ENCODE measurements at places on chromosomes 7 and 10.

- no peak for DNase-seq
Observed at GRCh38 chr7:106023369-106024322, 60.6 kb downstream of the CDHR3 start.

DNA sequence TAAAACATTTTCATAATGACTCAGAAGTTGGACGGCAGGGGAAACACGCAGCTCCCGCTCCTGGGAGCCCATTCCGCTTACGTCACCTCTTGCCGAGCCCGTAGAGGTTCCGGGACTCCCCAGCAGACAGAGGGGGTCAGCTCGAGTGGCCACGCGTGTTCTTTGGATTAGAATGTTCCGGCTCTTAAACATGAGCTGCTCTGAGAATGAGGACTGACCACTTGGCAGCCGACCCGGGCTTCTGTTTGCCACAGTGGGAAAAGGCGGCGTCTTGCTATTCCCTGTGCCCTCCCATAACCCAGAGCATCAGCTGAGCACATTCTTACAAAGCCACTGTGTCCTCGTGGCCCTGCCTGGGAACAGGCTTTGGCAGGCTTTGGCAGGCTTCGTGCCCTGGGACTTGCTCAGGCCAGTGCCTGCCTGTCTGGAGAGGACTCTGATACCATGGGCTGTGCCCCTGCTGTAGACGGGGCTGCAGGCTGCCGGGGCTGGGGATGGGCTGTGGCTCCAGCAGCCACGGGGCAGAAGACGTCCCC is 40.1 kb downstream of the PFKP start:
- peak; percentile 70 for DNase-seq

DNA sequence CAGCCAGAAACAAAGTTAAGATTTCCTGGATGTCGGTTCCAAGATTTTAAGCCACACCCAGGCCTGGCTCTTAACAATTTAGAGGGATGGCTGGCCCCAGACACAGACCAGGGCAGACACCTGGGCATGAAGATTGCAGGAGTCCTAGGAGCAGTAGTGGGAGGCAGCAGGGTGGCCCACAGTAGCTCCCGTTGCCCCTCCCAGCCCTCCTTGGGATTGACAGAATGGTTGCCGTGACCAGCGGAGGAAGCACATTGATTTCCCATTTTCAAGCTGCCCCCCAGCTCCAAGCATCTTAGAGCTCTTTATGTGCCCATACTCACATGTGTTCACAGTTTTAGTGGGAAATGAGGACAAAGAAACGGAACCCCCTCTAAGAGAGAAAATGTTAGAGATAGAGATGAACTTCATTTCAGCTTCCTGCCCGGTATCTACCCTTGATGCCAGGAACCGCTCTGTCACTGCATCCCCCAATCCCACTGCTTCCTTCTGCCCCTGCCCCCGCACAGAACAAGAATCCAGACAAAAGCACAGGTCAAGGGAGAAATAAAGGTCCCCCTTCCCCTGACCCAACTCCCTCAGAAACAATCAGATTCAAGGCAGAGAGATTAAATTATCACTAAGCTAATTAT is 101.1 kb downstream of the PLXNA4 start:
- DNase-seq: no peak

GRCh38 chr10:109114579-109114978 is 808.7 kb downstream of the XPNPEP1 start:
- no peak for DNase-seq

GRCh38 chr10:42615419-42615818 is 23.0 kb downstream of the ZNF33B start:
- DNase-seq: no peak

- no peak for DNase-seq
Observed at GRCh38 chr7:522071-522950, 2.7 kb upstream of the PDGFA start.

DNA sequence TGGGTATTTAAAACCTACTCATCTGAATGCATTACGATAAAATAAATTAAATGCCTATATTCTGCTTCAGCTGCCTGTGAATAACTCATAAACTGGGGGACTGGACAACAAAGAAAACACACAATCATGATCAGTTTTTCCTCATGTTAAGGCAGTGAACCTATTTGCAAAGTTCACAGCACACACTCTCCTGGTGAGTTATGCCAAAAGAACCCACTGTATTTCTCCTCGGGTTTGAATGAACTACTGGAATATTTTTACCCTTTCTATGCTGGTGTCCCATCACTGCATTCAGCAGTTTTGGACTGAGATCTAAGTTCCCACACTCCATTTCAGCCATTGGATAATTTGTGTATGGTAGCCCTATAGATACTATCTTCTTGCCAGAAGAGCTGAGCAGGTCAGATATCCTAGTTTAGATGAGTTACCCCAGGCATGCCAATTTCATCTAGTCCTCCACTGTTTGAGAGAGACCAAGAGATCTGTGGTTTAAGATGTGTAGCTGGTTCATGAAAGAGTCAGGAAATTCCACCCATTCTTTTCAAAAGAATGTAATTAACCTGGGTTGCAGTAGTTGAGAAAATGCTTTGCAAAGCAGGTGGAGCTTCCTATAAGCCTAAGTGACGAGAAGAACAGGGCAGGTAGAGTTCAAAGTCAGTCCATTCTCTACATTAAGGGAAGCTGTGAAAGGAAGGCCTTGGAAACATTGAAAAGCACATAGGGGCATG is 101.7 kb downstream of the PLXDC2 start:
- DNase-seq: no peak

GRCh38 chr10:55509168-55509567 is 708.1 kb upstream of the PCDH15 start:
- no peak for DNase-seq

- DNase-seq: no peak
Observed at GRCh38 chr7:155285833-155286232, 11.8 kb upstream of the INSIG1 start.

- no peak for DNase-seq
Observed at GRCh38 chr7:37039131-37039749, 314.9 kb upstream of the AOAH start.

DNA sequence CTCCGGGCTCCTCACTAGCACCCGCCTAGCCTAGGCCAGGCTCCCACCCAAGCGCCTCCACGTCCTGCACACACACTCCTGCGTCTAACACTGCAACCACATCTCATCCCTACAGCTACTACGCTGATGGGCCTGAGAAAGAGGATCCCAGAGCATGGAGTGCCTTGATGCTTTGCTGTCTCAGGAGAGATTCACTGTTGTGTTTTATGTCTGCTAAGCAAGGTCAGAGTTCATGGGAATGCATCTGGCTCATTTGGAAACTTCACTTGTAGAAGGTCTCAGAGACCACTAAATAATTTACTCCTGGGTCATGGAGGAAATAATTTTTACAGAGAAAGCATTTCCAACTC is 88.7 kb downstream of the SLIT1 start:
- DNase-seq: no peak

GRCh38 chr10:124092250-124092859 is 1.0 kb downstream of the CHST15 start:
- peak; percentile 13 for DNase-seq

DNA sequence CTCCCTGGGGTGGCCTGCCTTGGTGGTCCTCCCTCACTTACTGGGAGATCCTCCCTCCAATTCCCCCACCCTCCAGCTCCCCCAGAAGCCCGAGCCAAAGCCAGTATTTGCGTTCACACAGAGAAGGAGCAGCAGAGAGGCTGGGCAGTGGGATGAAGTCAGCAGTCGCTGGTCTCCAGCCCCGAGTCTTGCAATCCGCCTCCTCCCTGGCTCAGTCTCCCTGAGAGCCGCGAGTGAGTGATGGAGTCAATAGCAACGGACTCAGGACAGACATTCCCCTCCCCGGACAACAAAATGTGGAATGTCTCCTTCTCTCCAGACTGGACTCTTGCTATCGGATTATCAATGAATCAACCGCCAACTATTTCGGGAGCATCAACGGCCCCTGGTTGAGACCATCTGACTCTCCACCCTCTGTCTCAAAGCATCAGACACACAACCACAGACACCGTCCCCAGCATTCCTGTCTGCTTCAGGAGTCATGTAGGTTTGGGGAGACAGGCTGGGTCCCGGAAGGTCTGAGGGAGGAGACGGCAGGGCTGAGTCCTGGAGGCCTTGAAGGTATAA is 178.4 kb downstream of the SH3PXD2A start:
- DNase-seq: peak; percentile 96

- no peak for DNase-seq
Observed at GRCh38 chr7:158975526-158976467, 119.4 kb downstream of the DYNC2I1 start.

DNA sequence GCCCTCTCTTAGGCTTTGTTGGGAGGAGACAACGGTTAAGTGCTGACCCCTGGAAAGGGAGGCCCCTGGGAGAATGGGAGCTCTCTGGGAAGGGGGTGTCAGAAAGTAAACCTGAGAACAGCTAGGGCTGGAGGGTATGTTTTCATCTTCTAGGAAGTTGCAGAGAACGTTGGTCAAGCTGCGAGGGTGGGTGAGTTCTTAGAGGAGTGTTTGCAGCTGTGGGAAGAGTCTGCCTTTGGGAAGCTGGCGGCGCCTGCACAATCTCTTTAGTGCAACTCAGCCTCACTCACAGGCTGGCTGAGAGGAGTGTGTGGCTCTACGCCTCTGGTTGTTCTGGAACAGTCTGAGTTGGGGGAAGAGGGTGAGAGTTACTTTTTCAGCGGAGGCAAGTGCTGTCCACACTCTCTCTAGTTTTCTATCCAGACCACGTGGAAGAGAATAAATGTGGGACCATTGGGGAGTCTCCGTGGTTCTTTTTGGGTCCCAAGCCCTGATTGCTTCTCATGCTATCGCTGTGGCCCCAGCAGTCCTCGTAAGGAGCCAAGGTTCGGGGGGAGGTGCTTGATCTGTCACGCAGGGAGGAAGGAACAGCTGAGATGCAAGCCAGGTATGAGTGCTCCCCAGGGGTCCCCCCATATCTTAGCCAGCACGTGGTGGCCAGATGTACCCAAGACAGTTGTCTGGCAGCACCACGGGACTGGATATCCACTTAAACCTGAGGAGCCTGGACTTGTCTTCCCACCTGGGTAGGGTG is 237.2 kb downstream of the BUB3 start:
- DNase-seq: no peak

- no peak for DNase-seq
Observed at GRCh38 chr7:36969376-36969775, 245.1 kb upstream of the AOAH start.

- DNase-seq: no peak
Observed at GRCh38 chr7:78714356-78714755, 739.1 kb downstream of the MAGI2 start.

DNA sequence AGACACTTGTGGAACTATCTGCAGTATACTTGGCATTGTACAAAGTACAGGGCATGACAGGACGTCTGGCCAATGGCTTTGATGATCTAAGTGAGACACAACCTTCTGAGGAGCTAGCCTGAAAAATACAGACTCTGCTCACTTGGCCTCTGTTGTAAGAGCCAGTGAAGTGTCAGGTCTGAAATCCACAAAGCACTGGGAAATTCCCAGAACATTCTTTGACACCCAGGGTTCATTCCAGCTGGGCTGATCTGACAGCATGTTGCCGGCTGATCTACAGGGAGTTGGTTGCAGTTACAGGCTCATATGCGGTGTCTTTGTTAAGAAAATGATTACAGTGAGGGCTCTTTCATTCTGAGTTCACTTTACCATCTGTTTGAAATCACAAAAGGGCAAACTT is 354.6 kb downstream of the PHF14 start:
- DNase-seq: peak; percentile 48

DNA sequence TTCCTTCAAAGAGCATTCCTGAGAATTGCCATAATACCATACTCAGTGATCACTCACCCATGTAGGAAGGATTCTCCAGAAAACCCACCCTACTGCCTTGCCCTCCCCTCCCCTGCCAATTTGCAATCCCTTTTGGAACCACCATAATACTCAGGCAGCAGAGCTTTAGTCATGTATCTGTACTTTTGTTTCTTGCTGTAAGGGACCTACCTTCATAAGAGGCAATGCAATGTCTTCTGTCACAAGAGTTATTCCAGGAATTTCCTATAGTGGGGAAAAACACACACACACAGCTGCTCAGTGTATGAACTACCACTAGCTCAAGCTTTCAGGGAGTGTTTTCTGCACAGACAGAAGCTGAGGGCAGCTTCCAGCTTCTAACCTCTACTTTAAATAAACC is 67.0 kb downstream of the GSAP start:
- DNase-seq: peak; percentile 8

DNA sequence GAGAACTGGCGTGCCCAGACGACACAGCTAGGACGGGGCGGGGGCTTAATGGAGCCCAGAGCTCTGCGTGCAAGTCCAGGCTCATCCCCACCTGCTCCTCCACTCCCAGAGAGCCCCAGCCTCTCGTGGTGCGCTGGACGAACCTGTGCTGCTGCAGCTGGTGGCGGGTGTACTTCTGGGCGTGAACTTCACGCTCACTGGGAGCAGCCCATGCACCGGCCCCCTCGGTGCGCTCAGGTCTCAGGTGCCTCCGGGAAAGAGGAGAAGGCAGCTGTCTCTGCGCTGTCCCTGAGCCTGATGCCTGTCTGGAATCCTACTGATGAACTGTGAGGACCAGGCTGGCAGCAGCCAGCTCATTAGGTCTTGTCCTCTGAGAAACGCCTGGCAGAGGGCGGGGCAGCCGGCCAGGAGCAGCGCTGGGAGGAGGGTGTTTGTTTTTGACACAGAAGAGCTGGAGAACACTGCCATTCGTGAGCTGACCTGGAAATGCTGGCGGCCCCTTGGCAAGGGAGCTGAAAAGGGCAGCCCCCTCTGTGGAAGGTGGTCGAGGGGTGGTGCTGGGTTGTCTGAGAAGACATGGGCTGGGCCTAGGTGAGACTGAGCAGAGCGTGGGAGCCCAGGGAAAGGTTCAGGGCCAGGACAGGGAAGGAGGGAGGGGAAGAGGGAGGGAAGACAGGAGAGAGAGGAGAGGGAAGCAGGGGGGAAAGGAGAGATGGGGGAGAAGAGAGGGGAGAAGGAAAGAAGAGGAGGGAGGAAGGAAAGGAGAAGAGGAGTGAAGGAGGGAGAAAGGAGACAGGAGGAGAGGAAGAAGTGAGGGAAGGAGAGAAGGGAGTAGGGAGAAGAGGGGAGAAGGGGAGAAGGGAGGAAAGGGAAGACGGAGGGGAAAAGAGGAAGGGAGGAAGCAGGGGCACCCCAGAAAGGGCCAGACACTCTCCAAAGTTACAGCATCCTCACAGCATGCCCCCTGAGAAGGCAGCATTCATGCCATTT is 53.5 kb upstream of the TNS3 start:
- no peak for DNase-seq

DNA sequence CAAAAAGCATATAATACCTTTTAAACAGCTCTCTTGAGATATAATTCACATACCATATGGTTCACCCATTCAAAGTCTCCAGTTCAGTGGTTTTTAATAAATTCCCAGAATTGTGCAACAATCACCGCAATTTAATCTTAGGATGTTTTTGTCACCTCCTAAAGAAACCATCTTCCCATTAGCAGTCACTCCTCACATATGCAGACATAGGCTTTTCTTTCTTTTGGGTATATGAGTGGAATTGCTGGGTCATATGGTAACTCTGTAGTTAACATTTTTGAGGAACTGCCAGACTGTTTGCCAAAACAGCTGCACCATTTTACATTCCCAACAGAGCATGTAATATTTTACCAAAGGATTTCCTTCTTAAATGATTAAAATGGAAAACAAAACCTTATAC is 57.0 kb downstream of the CC2D2B start:
- peak; percentile 9 for DNase-seq

- peak; percentile 11 for DNase-seq
Observed at GRCh38 chr10:11851910-11852309, 28.8 kb downstream of the PROSER2 start.

GRCh38 chr7:35802649-35803048 is 1.8 kb downstream of the SEPTIN7 start:
- no peak for DNase-seq

GRCh38 chr7:139681463-139681755 is 96.4 kb downstream of the HIPK2 start:
- DNase-seq: no peak
